ENCODE measurements at places on chromosomes 11 and 22. TPM values are rescaled to one million over a fixed set of nuclear protein-coding genes. Genes with fewer than 3 reads are reported as not detected.
A peak's percentile ranks its signal among the peaks of the same experiment; 100 is the strongest.

The LMO2 gene
- total RNA-seq = 3.3 TPM

The PPP2R1B gene
- 50.1 TPM for total RNA-seq

The HEPHL1 gene
- total RNA-seq = not detected

The DPAGT1 gene
- total RNA-seq = 24.7 TPM

The DKK3 gene
- total RNA-seq = 10.5 TPM

The TPP1 gene
- total RNA-seq = 88.6 TPM

The CCDC86 gene
- 10.8 TPM for total RNA-seq

The SPINDOC gene
- 4.4 TPM for total RNA-seq

The CNGA4 gene
- 0.24 TPM for total RNA-seq

- peak; percentile 78 for DNase-seq
Measured at GRCh38 chr11:727859-728748, 19.2 kb upstream of the TALDO1 start.

DNA sequence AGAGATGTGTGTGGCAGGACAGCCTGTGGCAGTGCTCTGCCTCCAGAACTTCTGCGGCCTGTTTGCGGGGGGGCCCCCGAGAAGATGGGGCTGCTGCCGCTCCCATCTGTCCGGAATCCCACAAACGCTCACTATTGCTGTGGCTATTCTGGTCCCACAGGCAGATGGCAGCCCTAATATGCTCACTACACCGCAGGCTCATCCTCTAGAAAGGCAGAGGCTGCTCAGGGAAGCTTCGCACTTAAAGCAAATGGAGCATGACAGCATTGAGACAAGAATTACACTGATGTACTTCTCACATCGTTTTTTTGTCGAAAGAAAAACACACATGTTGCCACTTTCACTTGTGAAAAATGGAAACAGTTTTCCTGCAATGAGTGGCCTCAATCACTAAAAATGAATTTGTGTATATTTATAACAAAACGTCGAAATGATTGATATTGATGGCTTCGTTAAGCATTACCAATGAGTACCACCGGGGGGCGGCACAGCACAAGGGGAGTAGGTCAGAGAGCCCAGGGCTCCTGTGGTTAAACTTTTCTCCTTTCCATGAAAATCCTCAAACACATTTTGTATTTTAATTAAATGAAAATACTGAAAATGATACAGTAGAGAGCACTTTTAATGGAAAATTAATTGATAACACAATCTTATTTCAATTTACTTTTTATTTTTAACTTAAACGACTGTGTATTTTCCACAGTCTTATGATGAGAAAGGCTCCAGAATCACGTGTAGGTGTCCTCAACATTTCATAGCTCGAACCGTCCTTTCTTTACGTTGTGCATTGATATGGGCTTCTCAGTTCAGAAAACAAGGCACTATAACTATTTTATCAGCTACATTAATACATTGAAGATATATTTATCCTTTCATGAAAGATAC lies 69.1 kb downstream of the CTTN start:
- DNase-seq = peak; percentile 57

DNA sequence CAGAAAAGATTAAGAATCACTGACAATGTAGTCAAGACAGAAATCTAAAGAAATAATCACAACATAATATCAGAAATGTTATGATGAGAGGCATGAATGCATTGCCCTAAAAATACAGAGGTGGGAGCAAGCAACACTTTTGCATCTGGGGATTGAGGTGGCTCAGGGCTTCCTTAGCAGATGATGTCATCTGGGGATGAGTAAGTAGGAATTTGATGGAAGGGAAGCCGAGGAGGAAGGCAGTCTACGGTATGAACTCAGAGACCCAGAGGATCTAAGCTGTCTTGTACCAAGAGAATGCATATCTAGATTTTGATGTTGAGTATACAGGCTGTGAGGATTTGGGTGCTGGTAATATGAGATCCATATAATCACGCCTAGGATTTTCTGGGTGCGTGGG lies 193.0 kb upstream of the SNX19 start:
- DNase-seq = no peak

DNA sequence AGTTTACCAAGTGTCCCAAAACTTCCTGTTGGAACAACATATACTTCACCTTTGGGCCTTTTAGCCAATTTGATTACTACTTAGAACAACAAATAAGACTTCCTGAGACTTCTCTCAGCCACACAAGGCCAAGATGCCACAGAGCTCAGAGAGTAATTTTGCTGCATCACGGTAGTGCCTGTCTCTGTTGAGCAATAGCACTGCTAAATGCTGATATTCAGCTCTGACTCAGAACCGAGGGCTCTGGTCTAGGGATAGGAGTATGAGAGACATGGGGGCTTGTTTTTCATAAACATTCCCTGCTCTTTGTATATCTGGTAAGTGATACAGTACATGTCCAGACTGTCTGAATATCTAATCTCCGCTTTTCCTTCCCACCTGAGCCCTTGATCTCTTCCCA lies 260.4 kb upstream of the ARHGAP20 start:
- no peak for DNase-seq

DNA sequence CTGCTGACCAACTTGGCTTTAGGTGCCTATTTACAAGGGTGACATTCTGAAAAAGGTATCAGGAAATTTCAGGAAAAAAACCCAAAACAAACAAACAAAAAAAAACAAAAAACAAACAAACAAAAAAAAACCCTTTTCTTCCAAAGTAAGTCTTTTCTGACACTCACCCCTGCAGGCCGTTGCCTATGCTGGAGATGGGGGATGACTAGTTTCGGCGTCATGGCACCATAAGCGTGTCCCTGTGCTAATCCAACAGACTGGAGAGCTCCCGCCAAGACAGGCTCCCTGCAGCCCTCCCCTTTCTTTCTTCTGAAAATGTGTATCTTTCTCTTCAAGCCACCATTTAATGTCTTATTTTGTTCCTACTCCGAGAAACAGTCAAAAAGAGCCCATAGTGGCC lies 13.7 kb downstream of the VSIG10L2 start:
- no peak for DNase-seq

DNA sequence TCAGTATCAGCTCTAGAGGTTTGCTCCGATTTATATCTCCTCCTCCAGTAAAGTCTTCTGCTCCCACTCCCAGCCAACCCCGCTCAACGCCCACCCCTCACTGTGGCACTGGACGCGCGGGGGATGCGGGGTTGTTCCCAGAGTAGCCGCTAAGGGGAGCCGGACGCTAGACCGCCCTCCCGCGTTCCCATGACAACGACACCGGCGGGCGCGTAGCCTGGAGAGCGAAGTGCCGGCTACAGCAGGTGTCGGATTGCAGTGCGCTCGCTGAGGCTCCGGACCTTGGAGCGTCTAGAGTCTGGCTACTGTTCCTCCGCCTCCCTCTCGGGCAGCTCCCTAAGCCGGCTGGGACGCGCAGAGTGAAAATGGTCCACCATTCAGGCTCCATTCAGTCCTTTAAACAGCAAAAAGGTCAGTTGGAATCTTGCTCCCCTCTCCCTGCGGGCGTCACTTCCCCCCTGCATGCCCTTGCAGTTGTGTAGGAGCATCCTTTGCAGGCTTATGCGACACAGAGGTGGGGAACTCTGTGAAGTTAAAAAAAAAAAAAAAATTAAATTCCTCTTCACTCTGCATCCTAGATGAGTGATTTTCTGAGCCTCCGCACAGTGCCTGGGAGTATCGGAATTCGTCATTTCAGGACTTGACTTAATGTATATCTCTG lies at the start of gene ANO3:
TSS of gene ANO3 (plus strand) at position 220 of the 661 bp plus-strand sequence. CDS start at position 366, 146 bp downstream.
- DNase-seq = peak; percentile 86

DNA sequence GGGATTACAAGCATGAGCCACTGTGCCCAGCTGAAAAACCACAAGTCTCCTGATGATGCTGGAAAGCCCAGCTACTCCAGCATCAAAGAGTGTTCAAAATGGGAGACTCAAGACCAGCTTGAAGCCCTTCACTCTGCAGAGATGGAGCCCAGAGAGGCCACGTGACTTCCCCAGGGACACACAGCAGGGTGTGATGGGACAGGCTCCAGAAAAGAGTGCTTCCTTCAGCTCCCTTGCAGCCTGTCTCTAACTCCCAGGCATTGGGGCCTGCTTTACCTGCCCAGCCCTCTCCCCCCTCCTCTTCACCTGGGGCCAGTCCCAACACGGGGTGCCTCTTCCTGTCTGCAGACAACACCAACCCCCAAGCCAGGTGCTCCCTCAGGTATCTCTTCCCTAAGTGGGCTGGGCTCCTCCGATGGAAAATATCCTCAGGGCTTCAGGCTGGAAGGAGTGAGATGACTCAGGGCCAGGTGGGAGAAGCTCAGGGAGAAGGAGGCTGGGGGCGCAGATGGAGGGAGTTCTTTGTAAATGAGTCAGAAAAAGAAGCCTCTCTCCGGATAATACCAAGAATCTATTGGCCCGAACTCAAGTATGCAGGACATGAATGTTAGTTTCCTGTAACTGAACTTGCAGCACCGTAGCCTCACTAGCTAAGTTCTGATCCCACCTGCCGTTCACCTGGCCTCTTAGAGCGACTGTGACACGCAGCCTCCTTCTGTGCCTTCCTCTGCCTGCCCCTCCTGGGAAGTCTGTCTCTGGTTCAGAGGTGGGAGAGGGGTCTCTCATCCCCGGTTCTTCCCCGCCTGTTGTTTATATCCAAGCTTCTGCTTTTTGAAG lies 326.6 kb downstream of the MN1 start:
- DNase-seq = peak; percentile 29

DNA sequence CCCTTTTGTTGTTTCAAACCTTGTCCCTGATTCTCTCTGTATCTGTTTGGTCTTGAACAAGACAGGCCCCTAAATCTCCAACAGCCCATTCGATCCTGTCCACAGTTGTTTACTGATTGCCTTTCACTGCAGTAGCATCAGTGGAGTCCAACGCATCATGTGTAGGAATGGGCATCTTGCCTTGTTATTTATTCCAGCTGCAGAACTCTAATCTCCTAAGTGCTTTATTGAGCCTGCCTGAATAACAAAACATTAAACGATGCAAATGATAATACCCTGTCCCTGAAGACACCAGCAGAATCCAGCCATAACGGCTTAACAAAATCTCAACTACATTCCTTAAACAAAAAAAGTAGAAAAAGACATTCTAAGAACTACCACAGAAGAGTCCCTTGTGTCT lies 50.1 kb downstream of the SLC35F2 start:
- DNase-seq = no peak
